ENCODE measurements at places on chromosomes 3 and 15. TPM values are rescaled to one million over a fixed set of nuclear protein-coding genes. Genes with fewer than 3 reads are reported as not detected.

STRA6 gene
- 0.43 TPM for total RNA-seq

GOLGA6B gene
- total RNA-seq: 0.51 TPM

MINAR1 gene
- 0.37 TPM for total RNA-seq

CD200 gene
- 23.5 TPM for total RNA-seq

CFAP100 gene
- not detected for total RNA-seq

TRPC1 gene
- total RNA-seq: 9.4 TPM

CCR1 gene
- total RNA-seq: 0.17 TPM

CLDN11 gene
- total RNA-seq: not detected

- DNase-seq: no peak
Measured at GRCh38 chr3:190436331-190436730, 13.4 kb downstream of the TMEM207 start.

DNA sequence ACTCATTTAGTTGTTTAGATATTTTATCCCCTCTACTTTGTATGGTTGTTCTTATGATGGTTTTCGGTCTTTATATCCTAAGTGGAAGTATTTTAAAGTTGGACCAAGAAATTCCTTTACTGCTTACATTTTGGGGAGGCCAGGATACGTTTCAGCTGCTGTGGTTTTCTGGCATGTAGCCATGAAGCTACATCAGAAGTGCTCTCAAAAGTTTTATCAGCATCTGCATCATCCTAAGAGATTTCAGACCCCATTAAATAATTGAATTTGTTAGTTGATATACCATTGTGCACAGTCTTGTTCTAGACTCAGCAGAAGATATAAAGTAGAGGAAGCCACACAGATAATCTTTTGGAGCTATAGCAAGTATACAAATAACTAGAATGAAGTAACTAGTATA, 50.1 kb upstream of the SKOR1 start:
- no peak for DNase-seq

DNA sequence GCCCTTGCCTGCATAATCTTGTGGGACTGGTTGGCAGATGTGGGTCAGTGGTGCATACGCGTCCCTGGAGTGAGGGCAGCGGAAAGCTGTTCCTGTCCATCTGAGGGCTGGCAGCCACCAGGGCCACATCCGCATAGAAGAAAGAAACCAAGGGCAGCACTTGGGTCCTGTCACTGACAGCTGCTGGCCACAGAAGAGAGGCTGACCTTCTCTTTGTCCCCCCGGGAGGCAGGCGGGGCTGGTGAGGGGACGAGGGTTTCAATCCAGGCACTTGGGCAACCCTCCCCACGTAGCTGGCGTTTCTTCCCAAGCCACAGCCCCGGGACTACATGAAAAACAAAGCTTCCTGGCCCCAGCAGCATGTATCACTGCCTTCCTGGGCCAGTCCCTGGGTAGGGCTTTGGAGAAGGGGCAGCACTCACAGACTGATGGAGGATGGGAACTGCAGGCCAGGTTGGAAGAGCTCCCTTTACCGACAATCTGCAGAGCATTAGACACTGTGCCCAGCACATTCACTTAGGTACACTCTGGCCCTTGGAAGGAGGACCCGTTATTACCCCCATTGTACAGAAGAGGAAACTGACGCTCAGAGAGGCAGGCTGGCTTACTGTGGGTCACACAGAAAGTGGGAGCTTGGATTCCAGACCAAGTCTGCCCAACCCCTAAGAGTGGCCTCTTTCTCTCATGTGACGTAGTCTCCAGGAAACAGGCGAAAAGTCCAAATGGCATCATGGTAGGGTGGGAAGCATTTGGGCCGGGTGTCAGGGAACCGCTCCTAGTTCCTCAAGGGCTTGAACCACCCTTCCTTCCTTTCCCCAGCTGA, 78.8 kb upstream of the SLC6A6 start:
- no peak for DNase-seq

- DNase-seq: no peak
Measured at GRCh38 chr3:8775181-8775580, 5.8 kb upstream of the OXTR start.

DNA sequence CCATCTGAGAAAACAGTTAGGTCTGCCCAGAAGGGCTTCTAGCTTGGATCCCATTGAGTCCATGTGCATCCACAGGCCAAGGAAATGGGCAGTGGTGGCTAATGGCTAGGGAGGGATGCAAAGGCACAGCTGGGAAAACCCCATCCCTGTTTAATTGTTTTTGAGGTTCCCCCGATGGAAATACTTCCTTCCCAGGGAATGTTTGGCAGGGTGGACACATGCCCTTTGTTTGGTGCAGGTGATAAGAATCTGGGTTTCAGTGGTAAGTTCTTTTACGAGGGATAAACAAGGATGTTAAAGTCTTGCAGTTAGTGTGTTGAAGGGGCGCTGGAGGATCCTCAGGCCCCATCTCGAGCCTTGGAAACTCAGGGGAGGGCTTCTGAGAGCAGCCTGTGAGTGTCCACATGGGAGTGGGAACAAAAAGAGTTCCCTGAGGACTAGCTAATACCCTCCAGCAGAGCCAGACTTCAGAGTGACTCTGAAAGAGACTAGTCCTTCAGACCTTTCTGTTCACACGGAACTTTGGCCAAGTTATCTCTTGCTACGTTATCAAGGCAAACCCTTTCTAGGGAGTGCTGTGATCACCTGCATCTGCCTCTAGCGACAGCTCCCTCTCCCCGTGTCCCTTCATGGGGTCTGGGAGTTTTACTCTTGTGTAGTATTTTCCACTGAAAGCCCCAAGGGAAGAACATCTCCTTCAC, 17.4 kb downstream of the PTPRG start:
- DNase-seq: no peak

DNA sequence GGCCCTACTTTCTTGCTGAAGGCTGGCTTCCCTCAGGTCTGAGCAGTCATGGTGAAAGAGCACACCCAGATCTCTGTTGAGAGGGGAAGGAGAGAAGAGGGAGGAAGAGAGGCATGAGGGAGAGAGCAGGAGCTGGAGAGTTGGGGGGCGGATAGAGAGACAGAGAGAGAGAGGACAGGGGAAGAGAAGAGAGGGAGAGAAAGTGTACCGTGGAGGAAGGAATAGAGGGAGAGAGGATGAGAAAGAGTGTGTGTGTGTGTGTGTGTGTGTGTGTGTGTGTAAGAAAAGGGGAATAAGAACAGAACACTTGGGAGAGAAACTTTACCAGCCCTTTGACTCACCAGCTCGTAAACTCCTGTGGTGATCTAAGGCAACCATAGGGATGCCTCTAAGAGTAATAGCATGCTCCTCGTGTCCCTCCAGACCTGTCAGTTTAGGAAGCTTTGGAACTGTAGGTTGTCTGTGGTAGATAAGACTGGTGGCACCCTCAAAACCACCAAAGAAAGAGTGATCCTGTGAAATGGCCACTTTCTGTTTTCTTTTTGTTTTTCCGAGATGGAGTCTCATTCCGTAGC, 18.2 kb downstream of the ZNF592 start:
- no peak for DNase-seq

DNA sequence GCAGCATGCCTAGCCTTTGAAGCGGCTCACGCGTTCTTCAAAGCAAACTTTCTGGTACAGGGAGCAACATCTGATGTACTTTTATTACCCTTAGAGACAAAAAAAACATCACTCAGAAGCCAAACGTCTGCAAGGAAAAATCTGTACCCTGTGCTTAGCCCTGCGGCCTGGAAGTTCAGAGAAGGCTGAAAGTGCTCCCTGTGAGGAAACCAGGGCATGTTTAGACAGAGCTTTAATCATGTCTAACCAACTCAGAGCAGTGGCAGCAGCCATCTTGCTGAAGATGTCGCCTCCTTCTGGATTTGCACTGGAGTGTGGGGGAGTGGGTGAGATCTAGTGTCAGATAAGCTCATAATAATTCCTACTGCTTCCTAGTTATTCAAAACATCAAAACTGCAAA, 170.4 kb downstream of the P3H2 start:
- no peak for DNase-seq
